Activated naive CD4-positive, alpha-beta T cell (primary cell): ENCODE measurements at places on chromosomes 2 and 18.

GRCh38 chr2:215615803-215616174, 179.9 kb upstream of the FN1 start:
- DNase-seq, result no peak

DNA sequence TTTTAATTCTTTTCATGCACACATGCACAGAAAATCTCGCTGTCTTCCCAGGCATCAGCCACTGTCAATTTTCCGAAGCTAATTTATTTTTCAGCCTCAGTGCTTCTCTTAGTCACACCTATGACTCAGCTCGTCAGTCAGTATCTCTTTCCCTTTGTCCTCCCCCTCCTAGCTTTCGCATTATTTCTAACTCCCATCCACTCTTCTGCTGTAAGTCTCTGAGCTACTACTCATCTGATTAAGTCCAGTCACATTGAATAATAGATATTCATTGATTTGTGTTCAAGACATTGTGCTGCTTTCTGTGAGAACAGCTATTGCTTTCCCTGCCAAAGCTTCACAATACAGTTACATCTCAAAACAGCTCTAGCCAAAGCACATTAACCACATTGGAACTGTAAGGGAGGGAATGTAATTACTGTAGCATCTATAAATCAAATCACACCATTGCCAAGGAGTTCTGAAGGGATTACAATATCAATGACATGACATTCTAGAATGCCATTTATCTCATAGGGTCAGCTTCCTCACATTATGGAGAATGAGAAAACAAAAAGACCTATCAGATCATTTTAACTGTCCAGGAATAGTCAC, 89.4 kb downstream of the SCN3A start:
- no peak for DNase-seq

DNA sequence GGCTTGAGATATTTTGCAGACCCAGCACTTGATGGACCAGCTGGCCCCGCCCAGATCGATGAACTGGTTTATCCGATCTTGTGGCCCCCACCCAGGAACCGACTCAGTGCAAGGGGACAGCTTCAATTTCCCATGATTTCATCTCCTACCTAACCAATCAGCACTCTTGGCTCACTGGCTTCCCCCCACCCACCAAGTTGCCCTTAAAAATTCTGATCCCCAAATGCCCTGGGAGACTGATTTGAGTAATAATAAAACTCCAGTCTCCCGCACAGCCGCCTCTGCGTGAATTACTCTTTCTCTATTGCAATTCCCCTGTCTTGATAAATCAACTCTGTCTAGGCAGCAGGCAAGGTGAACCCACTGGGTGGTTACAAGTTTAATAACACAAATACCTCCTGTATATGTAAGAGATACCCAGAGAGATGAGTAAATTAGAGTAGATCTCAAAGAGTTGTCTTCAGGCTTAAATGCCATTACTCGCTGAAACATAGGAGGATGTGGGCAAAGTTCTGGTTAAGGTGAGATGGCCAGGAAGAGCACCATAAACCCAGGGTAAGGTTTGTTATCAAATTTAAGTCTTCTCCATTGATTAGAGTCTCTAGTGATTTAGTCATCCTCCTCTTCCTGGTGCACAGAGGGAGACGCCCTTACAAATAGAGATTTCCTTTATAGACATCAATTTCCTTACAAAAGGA, 222.8 kb downstream of the ARL4C start:
- DNase-seq, result no peak

- no peak for DNase-seq
Observed at GRCh38 chr2:160458718-160459453, 34.7 kb downstream of the RBMS1 start.

DNA sequence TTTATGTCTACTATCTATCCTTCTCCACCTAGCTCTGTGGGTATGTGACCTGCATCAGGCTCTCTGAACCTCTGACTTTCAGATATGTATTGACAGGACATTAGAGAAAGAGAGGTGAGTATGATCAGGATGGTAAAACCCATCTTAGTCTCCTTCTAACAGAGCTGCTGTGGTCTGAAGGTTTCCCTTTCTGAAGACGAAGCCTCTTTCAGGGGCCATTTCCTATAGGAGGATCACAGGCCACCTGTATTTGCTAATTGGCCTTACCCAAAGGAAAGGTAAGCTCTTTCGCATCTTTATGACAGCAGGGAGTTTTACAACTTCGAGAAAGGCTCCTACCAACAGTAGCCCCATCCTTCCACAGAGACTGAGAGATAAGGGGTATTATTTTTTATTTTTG, 442.9 kb downstream of the KCNJ3 start:
- DNase-seq, result no peak

- no peak for DNase-seq
Observed at GRCh38 chr2:219727771-219728429, 100.5 kb downstream of the SLC4A3 start.

GRCh38 chr18:78145096-78145495, 834.5 kb upstream of the SALL3 start:
- no peak for DNase-seq

- DNase-seq, result no peak
Observed at GRCh38 chr2:9094117-9094516, 90.6 kb upstream of the MBOAT2 start.

DNA sequence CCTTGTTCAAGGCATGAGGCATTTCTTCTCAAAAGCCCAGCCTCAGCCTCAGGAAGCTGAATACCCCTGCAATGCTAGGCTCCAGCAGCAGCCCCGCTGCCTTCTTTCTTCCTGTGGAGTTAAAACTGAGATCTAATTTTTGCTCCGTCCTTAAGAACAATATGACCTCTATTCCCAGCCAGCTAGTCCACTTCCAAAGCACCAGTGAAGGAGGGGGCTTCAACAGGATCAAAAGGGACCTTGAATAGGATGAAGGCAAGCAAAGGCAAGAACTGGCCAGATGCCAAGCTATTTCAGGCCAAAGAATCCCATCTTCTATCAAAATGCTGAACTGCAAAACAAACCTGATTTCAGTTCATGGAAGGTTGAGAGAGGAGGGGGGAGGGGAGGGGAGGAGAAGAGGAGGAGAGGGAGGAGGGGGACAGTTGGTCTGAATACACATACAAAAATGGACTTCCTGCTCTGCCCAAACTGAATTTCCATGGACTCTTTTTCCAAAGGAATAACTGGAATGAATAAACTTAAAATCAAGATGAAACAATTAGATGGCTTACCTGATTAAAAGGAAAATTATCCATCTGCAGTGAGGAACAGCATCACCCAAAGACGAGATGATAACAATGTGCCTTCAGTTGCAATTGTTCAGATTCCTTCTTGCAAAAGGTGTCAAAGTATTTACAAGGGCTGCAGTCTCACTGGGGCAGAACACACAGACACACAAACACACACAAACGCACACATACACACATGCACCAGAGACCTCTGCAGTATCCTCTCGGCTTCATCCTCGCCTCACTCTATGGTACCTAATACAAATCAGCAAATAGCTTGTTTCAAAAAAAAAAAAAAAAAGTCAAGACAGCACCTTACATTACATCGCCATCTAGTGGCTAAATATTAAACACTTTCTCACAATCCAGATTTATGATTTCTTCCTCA, at the start of gene SCN1A:
Gene SCN1A, minus strand, starts transcription at position 804 of the 939 bp plus-strand sequence. CDS start 54,399 bp downstream, outside the sequence.
- no peak for DNase-seq
